ENCODE measurements at places on chromosomes 7 and 10. TPM values are rescaled to one million over a fixed set of nuclear protein-coding genes. Genes with fewer than 3 reads are reported as not detected.

Gene LLCFC1
- total RNA-seq: not detected

Gene SSMEM1
- not detected for total RNA-seq

Gene HTR7
- 0.12 TPM for total RNA-seq

Gene CDC14C
- not detected for total RNA-seq

Gene MTERF1
- total RNA-seq: 14.5 TPM

Gene ARHGEF5
- 23.9 TPM for total RNA-seq

Gene PPP1R3C
- 24.0 TPM for total RNA-seq

Gene CCDC136
- total RNA-seq: 3.2 TPM

Gene INMT
- 164 TPM for total RNA-seq

Gene GPR37
- total RNA-seq: 2.5 TPM

Gene ZNF775
- 5.2 TPM for total RNA-seq

Gene HKDC1
- total RNA-seq: 9.7 TPM

Gene TAX1BP1
- 96.1 TPM for total RNA-seq

Gene GNAT3
- total RNA-seq: not detected

Gene ZKSCAN5
- total RNA-seq: 6.7 TPM

Gene NKX2-3
- not detected for total RNA-seq

Gene DYNC1I1
- 1.6 TPM for total RNA-seq

Gene PDK4
- 56.6 TPM for total RNA-seq

Gene TCERG1L
- not detected for total RNA-seq

Gene CTTNBP2
- 6.9 TPM for total RNA-seq

Gene AKR1C4
- not detected for total RNA-seq

Gene CHST15
- 53.3 TPM for total RNA-seq

Gene DENND2A
- 17.4 TPM for total RNA-seq

Gene ATRNL1
- 0.26 TPM for total RNA-seq

Gene SLC16A9
- total RNA-seq: 1.5 TPM

Gene LRRD1
- total RNA-seq: 0.09 TPM

Gene NPY4R
- total RNA-seq: 0.32 TPM

Gene ZNF804B
- not detected for total RNA-seq

Gene PFKFB3
- 120 TPM for total RNA-seq

Gene PCBD1
- 112 TPM for total RNA-seq

Gene OR2A7
- 5.3 TPM for total RNA-seq

Gene SFTPA1
- 11,086 TPM for total RNA-seq

Gene ZEB1
- 31.3 TPM for total RNA-seq

Gene TAC1
- not detected for total RNA-seq

Gene GIMAP8
- total RNA-seq: 17.1 TPM

Gene SH3PXD2A
- 90.7 TPM for total RNA-seq

Gene FAM25C
- not detected for total RNA-seq

Gene CLDN4
- total RNA-seq: 108 TPM

Gene BZW2
- total RNA-seq: 50.8 TPM

Gene THSD7A
- total RNA-seq: 3.7 TPM

Gene MACC1
- total RNA-seq: 36.2 TPM

Gene KAZALD1
- total RNA-seq: 7.1 TPM

Gene SP8
- not detected for total RNA-seq

Gene WASHC2A
- total RNA-seq: 54.2 TPM

Gene PPP1R17
- total RNA-seq: not detected

Gene CAMK2B
- 0.18 TPM for total RNA-seq

Gene CPA1
- total RNA-seq: 0.34 TPM

Gene ASB10
- not detected for total RNA-seq

Gene CDHR1
- 0.38 TPM for total RNA-seq

Gene GIMAP1
- total RNA-seq: 11.3 TPM

Gene SUN3
- total RNA-seq: not detected

Gene CYP26A1
- total RNA-seq: 0.21 TPM

Gene INTS15
- total RNA-seq: 30.2 TPM
